ENCODE measurements at places on chromosomes 1 and 21. TPM values are rescaled to one million over a fixed set of nuclear protein-coding genes. Genes with fewer than 3 reads are reported as not detected.

- no peak for DNase-seq
Observed at GRCh38 chr1:180969434-180969833, 53.2 kb downstream of the STX6 start.

DNA sequence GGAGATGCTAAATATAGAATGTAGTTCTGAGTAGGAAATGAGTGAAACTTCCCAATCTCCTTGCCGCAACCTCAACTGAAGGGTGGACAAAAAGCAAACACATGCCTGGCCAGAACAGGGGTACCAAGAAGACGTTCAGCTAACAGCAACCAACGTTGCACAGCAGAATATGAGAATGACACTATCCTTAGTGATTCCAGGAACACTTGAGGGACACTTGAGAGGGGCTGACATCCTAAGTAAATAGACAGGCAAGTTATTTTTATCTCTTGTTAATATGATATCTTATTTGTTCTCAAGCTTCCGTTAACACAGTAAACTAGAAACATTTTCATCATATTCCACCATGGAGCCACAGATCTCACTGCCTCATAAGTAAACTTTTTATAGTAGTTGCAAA, 908 bp downstream of the KRTAP19-1 start:
- no peak for DNase-seq

DNA sequence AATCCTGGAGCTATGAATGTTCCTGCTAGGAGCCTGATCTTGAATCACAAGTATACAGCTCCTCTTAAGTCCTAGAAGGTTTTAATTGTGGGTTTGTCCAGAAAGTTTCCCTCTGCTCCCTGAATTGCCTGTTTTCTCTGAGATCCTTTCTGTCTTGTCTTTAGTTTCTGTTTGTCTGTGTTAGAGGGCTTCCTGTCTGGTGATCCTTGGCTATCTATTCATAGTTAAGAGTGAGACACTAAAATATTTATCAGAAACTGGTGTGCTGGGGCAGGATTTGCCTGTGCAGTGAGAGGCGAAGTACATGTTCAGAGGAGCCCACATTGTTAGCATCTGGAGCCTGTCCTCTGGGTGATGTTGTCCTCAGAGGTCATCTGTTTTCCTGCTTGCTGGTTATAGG, 45.4 kb downstream of the ETS2 start:
- DNase-seq = no peak

DNA sequence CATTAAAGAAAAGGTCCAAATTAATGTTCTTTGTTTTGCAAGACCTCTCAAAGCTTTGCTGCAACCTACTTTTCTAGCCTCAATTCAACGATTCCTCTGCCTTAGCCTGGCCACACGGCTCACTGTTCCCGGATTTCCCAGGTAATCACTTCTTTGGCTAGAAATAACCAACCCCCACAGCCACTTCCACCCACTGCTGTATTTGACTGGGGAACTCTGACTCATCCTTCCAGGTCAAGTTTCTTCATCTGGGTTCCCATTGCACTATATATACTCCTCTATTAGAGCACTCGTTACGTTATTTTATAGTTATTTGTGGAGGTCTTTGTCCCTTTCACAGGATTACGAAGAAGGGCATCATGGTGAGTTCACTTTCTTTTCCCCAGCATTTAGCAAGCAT, 185.9 kb downstream of the CACNA1E start:
- no peak for DNase-seq

DNA sequence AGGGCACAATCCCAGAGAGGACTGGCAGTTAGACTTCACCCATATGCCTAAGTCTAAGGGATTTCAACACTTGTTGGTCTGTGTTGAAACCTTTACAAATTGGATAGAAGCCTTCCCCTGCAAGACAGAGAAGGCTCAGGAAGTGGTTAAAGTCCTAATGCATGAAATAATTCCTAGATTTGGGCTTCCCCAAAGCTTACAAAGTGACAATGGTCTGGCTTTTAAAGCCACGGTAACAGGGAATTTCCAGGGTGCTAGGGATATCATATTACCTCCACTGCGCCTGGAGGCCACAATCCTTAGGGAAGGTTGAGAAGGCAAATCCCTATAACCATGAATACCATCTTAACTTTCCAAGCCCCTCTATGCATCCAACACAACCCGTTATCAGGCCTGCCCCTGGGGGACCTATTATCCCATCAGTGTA, 3.3 kb upstream of the FMO4 start:
- DNase-seq = no peak

GRCh38 chr1:209807509-209807908, 1.6 kb upstream of the IRF6 start:
- DNase-seq = no peak

DNA sequence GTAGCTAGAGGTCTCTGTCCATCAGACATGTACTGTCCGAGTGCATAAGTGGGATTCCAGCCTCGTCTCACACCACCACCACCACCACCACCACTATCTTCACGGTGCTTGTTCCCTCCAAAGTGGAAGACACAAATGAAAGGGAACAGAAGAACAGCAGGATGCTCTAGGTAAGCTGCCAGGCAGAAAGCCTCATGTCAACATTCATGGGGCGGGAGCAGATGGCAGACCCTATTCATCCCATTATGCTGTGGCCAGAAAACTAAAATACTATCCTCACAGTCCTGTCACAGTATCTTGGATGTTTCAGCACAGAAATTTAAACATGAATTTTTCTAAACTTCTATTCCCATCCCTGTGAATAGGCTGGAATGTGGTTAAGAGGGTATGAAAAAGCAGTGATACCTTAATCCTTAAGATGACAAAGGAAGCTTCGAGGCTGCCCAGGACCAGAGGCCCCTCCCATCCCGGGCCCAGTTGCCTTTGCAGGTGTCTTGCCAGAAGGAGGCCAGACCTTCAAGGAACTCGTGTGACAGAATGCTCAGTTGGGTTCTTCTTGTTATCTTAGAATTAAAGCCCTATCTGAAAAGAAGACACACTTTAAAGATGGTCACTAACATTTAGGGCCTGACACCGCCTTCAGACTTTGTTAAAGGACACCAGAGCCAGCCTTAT, 24.7 kb downstream of the APCS start:
- no peak for DNase-seq

- no peak for DNase-seq
Observed at GRCh38 chr1:14115976-14116375, 416.0 kb downstream of the PRDM2 start.

DNA sequence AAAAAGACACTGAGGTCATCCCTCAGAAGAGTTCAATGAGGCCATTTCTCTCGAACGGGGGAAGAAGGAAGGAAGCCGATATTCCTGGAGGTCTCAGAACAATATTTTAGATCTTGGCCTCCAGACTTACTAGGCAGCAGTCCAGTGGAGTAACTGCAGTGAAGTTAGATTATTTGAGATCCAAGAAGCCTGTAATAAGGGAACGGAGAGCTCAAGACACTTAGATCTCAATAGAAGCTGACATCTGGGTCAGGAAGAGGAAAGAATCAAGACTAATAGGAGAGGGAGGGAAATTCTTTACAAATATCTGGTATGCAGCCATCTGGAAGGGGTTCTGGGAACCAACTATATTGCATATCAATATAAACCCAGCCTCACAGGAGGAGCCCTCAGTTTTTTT, 13.6 kb upstream of the ENAH start:
- no peak for DNase-seq

DNA sequence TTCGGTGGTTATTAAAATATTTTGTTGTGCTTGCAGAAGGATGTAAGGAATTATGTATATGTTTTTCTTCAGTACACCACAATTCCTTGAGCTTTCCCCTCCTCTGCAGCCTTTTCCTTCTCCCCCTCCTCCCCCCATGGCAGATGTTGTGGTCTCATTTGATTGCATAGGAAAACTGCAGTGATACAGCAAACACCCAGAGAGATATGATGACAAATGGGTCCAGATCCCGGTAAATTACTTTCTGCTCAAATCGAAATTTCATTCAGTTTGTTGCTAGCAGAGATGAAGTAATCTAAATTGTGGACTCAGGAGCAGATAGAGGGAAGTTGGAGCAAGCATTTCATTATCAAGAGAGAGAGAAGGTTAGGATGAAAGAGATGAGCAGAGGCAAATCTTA, 9.9 kb downstream of the LMO4 start:
- DNase-seq = no peak

- DNase-seq = no peak
Observed at GRCh38 chr1:21899987-21900386, 37.1 kb downstream of the HSPG2 start.

DNA sequence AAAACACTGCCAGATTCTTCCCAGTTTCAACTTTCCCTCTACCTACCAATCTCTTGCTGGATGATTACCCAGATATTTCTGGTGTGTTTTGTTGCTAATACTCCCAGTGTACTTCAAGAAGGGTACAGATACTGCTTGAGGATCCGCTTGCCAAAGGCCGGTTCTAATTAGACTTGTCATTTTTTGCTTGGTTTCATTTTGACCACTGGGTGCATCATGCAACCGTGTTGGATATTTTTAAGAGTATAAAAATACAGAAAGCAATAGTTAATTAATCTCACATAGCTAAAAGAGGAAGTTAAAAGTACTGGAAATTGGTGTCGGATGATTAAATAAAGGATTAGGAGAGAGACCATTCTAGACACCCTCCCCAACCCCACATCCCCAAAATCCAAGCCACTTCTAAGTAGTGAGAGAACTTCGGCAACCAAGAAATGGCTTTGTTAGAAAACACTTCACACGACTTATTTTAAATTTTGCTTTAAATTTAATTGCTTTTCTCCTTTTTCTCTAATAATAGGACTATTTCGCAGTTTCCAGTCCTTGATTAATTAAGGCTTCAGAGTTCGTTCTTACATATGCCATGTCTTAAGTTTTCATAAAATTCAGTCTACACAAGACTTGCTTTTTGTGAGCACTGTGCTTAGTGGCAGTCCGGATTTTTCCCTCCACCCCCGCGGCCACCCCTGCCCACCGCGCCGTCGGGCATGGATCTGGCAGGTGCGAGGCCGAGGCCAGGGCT, 2.5 kb upstream of the CDKN2C start:
- DNase-seq = no peak

DNA sequence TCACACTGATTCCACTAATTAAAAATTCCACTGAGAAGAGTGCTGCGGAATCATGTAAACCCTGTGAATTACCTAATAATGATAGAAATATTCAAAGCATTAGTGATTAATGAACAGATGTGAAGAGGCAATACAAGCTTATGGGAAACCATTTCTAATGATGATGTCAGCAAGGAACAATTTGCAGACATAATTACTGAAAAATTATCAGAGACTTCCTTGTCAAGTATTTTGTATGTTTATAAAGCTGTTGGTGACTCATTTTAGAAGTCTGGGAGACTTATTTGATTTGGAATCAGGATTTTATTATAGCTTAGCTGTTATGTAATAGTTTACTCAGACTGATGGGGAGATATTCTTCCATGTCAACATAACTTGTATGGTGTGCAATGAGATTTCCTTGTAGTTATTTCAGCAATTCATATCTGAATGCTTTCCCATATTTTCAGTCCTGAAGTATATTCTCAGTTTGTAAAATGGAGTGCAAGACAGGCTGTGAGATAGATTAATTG, 135.5 kb downstream of the TGFB2 start:
- DNase-seq = no peak

GRCh38 chr1:76680651-76681050, 186.6 kb upstream of the ST6GALNAC5 start:
- no peak for DNase-seq

GRCh38 chr1:17201201-17202021, 3.5 kb upstream of the PADI1 start:
- DNase-seq = no peak

GRCh38 chr1:153774026-153774595, 1.1 kb upstream of the SLC27A3 start:
- no peak for DNase-seq

The PHGDH gene
- 263 TPM for polyA plus RNA-seq

The MAP1LC3C gene
- polyA plus RNA-seq = 1.2 TPM

The FCER1G gene
- polyA plus RNA-seq = 10.8 TPM

The LYPD8 gene
- not detected for polyA plus RNA-seq

The RGS7 gene
- polyA plus RNA-seq = 6.7 TPM

The TLR5 gene
- 5.9 TPM for polyA plus RNA-seq
